ENCODE measurements at places on chromosomes 5 and 9.

DNA sequence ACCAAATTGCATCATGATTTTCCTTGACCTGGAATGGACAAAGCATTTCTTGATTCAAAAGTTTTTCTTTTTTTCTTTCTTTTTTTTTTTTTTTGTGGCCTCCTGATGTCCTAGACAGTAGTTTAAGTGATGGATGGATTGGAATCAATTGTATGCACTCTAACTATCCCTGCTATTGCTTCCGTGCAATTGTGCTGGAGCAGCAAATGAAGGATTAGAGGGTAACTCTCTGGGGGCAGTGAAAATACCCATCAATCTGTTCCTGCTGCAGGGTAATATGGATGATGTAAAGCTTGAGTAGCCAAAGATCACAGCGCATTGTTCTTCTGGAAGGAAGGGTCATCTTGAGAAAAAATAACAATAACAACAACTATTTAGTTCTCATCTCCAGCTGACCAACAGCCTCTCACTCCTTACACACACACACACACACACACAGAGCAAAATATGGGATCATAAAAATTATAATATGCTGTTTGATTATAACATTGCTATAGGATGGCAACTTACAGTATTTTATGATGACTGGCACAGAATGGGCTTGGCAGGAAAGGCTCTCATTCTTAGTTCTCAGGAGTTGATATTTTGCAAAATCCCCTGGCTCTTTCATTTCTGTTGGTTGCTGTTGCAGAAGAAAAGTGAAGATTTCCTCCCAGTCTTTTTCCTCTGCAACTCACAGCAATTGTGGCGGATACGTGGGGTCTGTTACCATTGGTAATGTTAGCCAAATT lies 160.9 kb upstream of the DMAC1 start:
- DNase-seq = no peak
- no peaks in the 10 kb centered on the region for H3K4me1 ChIP-seq
- H3K4me3 ChIP-seq = no peak overlapping the region
- no peaks in the 10 kb centered on the region for H3K27me3 ChIP-seq
- no peaks in the 10 kb centered on the region for H3K36me3 ChIP-seq
- no peak overlapping the region for H3K27ac ChIP-seq

GRCh38 chr9:126000256-126000655 lies 253.1 kb downstream of the PBX3 start:
- no peak for DNase-seq
- H3K27ac ChIP-seq = no peak overlapping the region
- H3K36me3 ChIP-seq = no peaks in the 10 kb centered on the region
- H3K4me1 ChIP-seq = no peaks in the 10 kb centered on the region
- H3K27me3 ChIP-seq = no peaks in the 10 kb centered on the region

- H3K27ac ChIP-seq = no peak overlapping the region
- H3K36me3 ChIP-seq = no peaks in the 10 kb centered on the region
- H3K4me1 ChIP-seq = peaks cover 8% of the 10 kb centered on the region
- H3K4me3 ChIP-seq = peak overlapping the region; percentile 13
Measured at GRCh38 chr5:150484964-150485692, 22.8 kb upstream of the NDST1 start.

- H3K27me3 ChIP-seq = no peaks in the 10 kb centered on the region
- no peaks in the 10 kb centered on the region for H3K4me1 ChIP-seq
- H3K36me3 ChIP-seq = no peaks in the 10 kb centered on the region
- DNase-seq = no peak
- H3K4me3 ChIP-seq = no peak overlapping the region
Measured at GRCh38 chr9:107710546-107710945, 221.0 kb upstream of the KLF4 start.

DNA sequence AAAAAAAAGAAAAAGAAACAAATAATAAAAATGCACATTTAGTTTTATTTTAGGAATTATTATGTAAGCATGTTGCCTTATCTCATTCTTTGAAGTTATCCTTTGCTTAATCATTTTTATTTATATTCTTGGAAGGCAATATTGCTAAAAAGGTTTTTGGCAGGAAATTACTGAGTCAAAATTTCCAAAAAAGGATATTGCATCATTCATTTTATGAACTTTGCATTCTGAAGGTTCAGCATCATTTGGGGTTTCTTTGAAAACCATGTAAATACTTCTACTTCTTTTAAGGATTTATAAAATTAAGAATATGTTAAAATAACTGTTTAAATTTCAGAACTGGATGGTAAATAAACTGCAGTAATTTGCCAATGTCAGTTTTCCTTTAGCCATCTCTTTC lies 94.2 kb upstream of the CTNND2 start:
- H3K27me3 ChIP-seq = no peaks in the 10 kb centered on the region
- no peaks in the 10 kb centered on the region for H3K36me3 ChIP-seq
- DNase-seq = no peak
- no peak overlapping the region for H3K4me3 ChIP-seq
- no peaks in the 10 kb centered on the region for H3K4me1 ChIP-seq

- H3K4me1 ChIP-seq = no peaks in the 10 kb centered on the region
- DNase-seq = no peak
- H3K4me3 ChIP-seq = no peak overlapping the region
- H3K27me3 ChIP-seq = no peaks in the 10 kb centered on the region
- no peaks in the 10 kb centered on the region for H3K36me3 ChIP-seq
Measured at GRCh38 chr9:28668158-28668557, 1094.9 kb upstream of the C9orf72 start.
